Pancreas (tissue), 10 donors: ENCODE measurements at places on chromosomes 1 and 21. TPM values are rescaled to one million over a fixed set of nuclear protein-coding genes. Genes with fewer than 3 reads are reported as not detected.

VWA5B1 gene
- not detected for total RNA-seq

DNA sequence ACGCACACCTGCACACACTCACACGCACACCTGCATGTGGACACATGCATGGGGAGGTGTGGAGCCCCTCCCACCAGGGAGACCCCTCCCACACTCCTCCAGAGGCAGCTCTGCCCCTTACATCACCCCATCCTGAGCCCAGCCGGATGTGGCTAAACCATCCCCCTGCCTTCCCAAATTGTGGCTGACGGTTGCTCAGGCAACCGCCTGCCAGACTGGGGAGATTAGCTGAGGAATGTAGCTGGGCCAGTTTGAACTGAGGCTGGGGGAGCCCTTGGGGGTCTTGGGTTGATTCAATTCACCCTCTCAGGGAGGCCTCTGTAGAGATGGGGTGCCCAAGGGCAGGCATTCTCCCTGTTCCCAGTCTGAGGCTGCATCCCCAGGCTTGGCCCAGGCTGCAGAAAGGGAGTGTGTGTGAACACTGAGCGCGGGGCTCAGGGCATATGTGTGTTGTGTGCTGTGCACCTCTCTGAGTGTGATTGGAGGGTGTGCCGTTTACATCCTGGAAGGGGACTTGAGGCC is 12.9 kb downstream of the PTPRU start:
- no peak for DNase-seq

DNA sequence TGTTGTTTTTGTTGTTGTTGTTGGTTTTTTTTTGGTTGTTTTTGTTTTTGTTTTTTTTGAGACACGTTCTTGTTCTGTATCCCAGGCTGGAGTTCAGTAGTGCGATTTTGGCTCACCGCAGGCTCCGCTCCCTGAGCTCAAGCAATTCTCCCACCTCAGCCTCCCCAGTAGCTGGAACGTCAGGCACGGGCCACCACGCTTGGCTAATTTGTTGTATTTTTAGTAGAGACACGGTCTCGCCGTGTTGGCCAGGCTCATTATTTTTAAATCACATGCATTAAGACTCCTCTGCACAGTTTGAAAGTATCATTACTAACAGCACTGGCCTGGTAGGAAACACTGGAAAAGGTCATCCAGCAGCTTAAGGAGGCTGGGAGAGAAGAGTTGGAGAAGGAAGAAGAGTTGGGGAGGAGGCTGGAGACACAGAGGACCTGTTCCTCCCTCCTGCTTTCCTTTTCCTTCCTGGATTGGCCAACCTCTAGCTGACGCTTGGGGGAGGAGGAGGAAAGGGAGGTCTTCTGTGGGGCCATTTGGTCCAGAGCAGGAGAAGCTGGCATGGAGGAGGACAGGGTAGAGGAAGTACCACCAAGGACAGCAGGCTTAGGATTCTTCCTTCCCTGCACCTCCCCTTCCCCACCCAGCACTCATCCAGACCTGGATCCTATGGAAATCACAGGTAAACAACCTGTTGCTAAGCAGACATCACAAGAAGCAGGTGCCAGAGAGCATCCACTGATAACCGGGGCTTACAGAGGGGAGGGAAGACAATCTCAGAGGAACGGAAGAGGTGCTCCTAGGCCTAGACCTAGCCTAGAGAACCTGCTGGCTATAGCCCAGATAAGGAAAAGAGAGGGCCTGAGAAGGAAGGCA is 71.9 kb upstream of the GOLT1A start:
- no peak for DNase-seq

GRCh38 chr1:169124459-169124858 is 18.0 kb downstream of the ATP1B1 start:
- DNase-seq, result no peak

PAX7 gene
- total RNA-seq, result not detected

DNA sequence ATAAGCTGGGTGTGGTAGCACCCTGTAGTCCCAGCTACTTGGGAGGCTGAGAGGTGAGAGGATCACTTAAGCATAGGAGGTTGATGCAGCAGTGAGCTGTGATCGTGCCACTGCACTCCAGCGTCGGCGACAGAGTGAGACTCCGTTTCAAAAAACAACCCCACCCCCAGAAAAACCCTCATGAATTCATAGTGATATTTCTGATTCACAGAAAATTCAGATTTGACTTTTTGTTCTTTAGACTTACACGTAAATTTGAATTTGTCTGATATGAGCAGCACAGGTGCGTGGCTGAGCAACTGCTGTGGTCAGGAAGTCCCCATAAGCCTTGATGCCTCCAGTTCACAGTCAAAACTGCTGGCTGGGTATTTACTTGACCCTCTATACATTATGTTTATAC is 10.0 kb upstream of the MORC3 start:
- DNase-seq, result no peak

- DNase-seq, result no peak
Measured at GRCh38 chr1:226697151-226697928, 41.7 kb downstream of the ITPKB start.

- no peak for DNase-seq
Measured at GRCh38 chr1:194355488-194356106, 1169.2 kb upstream of the B3GALT2 start.

DNA sequence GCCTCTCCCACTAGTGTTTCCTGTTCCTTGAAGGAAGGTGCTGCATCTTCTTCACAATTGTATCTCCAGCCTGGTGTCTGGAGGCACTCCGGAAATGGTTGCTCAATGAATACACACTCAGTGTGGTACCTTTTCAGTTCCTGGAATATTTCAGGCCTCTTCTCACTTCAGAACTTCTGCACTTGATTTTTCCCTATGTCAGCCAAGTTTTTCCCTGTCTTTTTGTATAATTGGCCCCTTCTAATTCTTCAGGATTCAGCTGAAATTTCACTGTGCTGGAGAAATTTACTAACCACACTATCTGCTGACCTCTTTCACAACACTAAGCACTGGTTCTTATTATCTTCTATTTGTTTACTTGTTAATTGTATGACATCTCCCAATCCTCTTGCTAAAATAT is 61.2 kb upstream of the MAP10 start:
- DNase-seq, result no peak

DNA sequence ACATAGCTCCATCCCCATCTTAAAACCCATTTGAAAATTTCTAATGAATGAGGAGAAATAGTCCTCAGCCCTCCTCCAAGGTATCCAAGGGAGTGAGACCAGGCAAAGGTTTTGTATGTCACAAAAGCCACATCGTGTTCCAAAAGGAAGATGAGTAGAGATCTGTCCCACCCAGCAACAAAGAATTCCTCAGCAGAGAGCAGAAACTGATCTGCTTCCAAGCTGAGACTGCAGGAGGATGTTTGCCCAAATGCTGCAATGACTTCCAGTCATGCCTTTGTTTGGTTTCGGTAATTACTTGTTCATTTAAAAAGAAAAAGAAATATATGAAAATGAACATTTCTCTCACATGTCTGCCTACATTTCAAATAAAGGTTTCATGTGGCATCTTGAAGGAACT is 186.9 kb downstream of the SETD4 start:
- no peak for DNase-seq

GRCh38 chr21:44400791-44401385 is 47.5 kb downstream of the TRPM2 start:
- DNase-seq, result no peak
